ENCODE measurements at places on chromosomes 4 and X.

DNA sequence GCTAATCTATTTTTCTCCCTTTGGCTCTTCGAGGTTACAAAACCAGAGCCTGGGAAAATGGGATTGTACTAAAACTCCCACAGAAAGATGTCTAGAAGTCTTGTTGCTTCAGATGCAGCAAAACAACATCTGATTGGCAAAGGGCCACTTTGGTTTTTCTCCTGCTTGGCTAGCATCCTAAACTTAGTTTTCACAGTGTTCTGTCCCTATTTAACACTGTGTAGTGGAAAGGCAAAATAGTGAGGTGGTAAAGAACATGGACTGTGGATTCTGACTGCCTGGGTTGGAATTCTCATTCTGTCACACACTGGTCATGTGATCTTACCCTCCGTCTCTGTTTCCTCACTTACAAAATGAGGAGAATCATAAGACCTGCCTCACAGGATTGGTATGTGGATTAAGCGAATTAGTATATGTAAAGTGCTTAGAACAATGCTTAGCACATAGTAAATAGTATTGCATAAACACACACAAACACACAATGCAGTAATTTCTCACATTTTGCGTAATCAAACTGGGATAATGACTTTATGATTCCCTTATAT lies 23.5 kb downstream of the TIGD2 start:
- DNase-seq: no peak

DNA sequence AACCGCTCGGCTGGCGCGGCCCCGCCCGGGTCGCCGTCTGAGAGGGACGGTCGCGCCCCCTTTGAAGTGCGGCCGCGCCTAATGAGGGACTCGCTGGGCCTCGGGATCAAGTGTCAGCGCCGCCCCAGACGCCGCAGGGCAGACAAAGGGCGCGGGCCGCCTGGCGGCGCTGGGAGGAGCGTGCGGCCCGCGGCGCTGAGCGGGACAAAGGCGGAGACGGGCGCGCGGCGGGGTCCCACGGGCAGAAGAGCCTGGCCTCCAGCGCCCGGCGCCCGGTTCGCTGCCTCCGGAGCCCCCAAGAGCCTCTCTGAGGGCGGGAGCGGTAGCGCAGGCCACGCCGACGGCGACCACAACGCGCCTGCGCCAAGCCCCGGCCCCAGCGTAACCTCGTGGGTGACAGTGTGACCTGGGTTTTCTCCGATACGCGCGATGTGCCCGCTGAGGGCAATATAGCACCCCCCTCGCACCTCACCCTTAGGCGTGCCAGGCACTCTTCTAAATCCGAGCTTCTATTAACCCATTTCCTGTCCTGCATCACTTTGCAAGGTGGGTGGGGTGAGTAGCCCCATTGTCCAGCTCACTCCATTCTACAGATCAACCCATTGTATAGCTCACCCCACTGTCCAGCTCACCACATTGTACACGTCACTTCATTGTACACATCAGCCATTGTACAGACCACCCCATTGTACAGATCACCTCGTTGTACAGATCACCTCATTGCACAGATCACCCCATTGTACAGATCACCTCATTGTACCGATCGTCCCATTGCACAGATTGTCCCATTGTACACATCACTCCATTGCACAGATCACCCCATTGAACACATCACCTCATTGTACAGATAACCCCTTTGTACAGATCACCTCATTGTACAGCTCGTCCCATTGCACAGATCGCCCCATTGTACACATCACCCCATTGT lies 33.7 kb upstream of the STX18 start:
- peak; percentile 57 for DNase-seq

DNA sequence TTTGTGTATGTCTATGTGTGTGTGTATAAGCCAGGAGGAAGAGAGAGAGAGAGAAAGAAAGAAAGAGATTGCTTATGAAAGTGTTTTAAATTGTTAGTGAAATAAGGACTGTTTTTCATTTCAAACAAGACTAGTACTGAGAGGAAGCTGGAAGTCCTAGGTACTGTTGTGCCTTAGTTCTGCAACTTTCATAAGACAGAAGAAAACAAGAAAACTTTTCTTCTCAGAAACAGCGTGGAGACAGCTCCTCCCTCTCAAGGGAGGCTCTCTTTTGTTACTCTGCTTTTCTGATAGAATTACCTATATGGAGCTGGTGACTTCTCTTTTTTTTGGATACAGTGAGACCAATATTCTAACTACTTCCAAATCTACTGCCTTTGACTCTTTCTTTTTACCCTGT lies 62.5 kb downstream of the BANK1 start:
- no peak for DNase-seq

DNA sequence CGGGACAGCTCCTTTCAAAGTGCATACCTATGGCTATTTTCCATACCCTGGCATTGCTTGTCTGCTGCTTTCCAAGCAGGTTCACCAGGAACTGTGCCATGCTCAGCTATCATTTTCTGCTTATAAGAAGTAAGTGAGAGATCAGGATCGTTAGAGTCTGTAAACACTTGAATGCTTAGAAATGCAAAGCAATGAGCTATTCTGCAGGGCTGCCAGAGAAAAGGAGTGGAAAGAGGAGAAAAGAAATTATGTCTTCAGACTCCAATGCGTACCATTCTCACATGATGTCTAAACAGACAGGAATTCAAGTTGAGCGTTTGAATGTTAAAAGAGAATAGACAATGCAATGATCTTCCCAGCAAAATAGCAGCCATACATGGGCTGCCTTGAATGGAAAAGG lies 245.5 kb upstream of the SLC7A11 start:
- DNase-seq: no peak

GRCh38 chrX:155148724-155149537 lies 67.3 kb upstream of the VBP1 start:
- no peak for DNase-seq

DNA sequence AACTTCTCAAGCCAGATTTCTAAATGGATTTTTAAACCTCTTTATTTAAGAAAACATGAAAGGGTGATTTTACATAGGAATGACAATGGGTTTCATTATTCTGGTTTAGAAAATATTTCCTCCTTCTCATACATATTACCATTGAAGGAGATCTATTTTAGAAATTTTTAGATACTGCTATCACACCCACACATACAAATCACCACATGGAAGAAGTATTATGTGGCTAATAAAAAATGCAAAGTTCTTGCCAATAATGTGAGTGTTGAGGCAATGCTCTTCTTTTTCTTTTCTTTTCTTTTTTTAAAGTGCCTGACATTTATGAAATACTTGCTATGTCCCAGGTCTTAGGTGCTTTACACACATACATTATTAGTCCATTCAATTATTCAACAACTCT lies 6.8 kb downstream of the STAP1 start:
- no peak for DNase-seq

- DNase-seq: no peak
Measured at GRCh38 chr4:122798101-122798500, 28.5 kb upstream of the FGF2 start.

DNA sequence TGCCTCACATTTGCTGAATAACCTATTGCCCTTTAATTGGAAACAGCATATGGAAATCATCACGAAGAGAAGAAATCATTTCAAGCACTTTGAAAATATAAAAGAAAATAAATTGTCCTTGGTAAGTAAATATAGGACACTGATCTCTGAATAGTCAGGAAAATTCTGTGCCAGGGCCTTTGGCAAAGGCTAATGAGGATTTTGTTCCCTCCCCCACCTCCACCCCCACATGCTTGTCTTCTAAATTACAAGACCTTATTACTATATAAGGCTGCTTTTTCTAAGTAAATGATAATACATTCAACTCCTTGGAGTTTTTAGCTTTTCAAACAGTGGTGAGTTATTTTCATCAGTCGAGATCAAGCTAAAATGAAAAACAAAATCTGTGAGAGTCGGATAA lies 15.8 kb downstream of the SYNPO2 start:
- DNase-seq: no peak

- no peak for DNase-seq
Measured at GRCh38 chr4:23874536-23874901, 15.3 kb downstream of the PPARGC1A start.

DNA sequence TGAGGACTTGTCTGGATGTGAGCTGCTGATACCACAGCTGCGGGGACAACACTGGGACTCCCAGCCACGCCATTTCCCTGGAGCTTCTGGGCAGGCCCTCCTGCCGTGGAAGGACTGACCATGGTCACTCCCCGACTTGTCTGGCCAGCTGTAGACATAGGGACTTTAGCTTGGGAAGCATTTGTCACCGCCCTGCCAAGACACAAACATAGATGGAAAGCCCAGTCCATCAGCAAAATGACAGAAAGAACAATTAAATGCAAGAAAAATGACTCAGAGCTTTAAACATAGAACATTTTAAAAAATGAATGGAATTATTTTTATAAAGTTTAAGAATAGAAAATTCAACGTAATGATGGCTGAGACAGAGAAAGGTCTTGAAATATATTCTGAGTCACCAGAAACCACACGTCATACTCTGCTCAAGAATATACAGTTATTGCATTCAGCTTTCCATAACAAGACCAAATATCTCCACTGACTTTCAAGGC lies 107.6 kb upstream of the CBR4 start:
- DNase-seq: no peak

DNA sequence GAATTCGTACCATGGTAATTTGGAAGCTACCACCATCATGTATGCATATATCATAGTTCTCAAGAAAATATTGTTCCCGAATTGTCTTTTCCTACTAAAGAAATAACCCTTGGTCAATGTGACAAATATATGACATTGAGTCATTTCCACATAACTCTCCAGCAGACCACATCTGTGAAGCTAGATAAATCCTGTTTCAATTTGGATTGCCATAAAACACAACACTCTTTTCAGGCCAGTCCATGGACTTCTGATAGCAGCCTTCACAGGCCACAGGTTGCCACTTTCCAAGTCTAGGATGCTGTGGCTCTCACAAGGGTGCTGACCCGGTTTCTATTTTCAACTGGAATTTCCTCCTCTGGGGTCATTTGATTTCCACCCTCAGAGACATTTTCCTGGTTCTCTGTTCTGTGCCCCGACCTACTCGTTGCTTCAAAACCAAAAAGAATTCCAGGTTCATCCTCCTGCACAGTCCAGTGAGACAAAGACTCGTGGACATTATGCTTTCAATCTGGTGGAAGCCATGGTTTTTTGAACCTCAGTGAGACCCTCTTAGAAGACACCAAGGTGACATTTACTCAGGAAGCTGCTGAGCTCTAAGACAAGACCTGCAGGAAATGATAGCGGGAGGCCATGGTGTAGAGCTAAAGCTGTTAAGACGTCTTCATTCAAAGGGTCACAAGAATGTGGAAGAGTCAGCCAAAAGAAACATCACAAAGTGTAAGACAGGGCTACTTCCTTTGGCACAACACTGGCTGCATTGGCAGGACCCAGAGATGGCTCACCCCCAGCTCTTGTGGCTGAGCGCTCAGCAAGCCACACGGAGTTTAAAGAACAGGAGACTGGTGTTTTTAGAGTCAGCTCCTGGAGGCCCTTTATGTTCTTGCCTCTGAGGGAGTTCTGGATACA lies 119.8 kb downstream of the AMELX start:
- DNase-seq: no peak

GRCh38 chr4:3391422-3391821 lies 50.3 kb upstream of the HGFAC start:
- no peak for DNase-seq

GRCh38 chrX:85994228-85994627 lies 53.1 kb downstream of the CHM start:
- no peak for DNase-seq

GRCh38 chr4:12221031-12221430 lies 792.3 kb upstream of the HS3ST1 start:
- DNase-seq: no peak

GRCh38 chr4:110631584-110632505 lies 9.0 kb upstream of the PITX2 start:
- no peak for DNase-seq

- DNase-seq: no peak
Measured at GRCh38 chr4:188130355-188130754, 8.9 kb upstream of the TRIML1 start.

- no peak for DNase-seq
Measured at GRCh38 chrX:150602296-150602695, 33.9 kb downstream of the MTM1 start.

DNA sequence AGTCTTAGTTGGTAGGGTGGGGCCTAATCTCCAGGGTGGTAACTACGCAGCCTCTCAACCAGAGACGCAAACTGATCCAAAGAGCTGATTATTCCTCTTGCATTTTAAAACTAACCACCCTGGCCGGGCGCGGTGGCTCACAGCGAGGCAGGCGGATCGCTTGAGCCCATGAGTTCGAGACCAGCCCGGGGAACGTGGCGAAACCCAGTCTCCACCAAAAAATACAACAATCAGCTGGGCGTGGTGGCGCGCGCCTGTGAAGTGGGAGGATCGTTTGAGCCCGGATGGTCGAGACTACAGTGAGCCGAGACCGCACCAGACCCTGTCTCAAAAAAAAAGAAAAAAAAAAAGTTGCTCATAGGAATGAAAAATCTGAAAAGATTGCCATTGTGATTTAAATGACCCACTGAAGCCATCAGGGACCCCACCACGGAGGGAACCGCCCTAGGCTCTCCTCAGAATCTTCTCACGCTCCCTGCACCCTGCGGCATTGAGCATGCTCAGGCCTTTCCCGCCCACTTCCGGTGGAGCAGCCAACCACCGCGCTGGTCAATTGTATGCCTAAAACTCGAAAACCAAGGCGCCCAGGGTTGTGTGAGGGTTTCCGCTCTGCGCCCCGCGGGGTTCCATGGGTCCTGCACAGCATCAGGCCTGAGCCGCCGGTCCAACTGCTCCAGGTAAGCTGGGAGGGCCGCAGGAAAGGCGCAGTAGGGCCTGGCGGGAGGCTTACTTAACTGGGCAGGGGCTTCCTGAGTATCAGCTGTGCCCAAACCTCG lies at the start of gene TRIM60:
Gene TRIM60 (plus strand): TSS at position 564 of the 776 bp plus-strand sequence. CDS start 8,074 bp downstream, outside the sequence.
- DNase-seq: no peak

DNA sequence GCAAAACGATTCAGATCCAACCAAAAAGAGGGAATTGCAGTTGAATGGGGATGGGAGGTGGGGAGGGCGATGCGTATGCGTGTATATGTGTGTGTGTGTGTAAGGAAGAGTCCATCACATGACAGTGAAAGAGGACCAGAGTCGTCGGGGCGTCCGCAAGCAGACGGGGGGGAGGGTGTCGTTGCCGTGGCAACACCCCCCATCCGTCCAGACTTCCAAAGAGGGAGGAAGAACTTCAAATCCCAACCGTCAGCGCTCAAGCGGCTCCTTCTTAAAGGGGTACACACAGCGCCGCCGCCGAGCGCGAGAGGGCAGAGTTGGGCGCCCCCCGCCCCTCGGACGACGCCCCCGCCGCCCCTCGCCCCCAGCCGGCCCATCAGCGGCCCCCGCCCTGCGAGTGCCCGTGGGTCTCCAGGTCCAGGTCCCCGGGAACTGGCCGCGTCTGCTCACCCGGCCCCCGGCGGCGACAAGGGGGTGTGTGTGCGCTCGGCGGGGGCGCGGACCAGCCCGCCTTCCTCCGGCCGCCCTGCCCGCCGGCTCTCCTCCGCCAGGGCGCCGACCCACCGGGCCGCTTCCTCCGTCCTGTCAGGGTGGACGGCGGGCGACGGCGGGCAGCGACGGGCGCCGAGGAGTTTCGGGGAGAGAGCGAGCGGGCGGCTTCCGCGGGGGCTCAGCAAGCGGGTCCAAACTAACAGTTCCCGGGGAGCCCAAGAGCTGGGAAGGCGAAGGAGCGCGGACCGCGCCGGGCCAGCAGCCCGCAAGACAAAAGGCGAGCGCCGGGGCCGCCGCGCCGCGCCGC lies 685 bp downstream of the LCORL start:
- DNase-seq: peak; percentile 12

Measured in stimulated activated CD4-positive, alpha-beta T cell treated with anti-CD3 and anti-CD28 coated beads, Interleukin-15, amount 100 ng/mL, for 1 hour (primary cell).